ENCODE measurements at places on chromosomes 2 and 18.

DNA sequence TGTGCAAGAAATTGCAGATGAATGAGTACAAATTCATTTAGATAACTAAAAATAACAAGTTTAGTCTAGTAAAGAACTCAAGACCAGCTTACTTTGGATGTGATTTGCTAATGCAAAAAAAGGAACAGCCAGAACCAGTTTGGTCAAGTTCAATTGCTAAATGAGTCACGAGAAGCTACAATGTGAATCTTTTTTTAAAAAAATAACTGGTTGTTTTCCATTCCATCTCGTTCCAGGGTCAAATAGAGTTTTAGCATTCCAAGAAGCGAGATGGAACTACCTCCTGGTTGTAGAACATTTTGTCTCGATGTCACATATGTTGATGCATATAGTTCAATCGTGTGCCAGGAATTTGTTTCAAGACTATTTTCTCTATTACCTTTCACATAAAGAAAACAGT lies 65.0 kb upstream of the IKZF2 start:
- no peak for DNase-seq

GRCh38 chr2:195649629-195650190 lies 7.3 kb upstream of the SLC39A10 start:
- DNase-seq, result no peak

- no peak for DNase-seq
Measured at GRCh38 chr2:203379156-203379555, 51.0 kb downstream of the ABI2 start.

- no peak for DNase-seq
Measured at GRCh38 chr2:100423631-100424030, 6.2 kb upstream of the CHST10 start.

DNA sequence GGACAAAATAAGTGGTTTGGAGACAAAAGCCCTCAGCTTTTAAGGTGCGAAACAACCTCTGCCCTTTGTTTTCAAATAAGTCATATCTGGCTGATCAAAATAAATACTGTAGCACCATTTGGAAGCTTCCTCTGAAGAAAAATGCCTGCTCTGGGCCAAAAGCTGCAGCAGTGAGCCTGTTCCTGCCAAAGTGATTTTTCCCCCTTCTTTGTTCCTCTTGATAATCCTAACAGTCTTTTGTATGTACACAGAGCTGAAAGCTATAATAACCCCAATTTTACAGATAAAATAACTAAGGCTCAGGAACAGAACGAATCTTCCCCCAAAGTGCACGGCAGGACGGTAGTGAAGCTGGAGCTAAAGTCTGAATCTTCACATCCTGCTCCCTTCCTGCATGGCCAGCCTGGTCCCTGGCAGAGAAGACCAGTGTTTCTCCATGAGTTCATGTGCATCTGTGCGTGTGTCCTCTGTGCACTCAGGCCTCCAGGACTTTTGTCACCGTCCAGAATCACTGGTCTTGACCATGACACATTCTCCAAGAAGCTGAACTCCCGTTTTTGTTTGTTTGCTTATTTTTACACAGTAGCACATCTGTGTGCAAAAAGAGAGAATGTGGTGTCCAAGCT lies 2114.1 kb upstream of the PIK3C3 start:
- no peak for DNase-seq
